Foreskin keratinocyte (primary cell): ENCODE measurements at places on chromosomes 3 and 15.

GRCh38 chr3:16550676-16551341 is 37.3 kb upstream of the RFTN1 start:
- peak; percentile 89 for DNase-seq

DNA sequence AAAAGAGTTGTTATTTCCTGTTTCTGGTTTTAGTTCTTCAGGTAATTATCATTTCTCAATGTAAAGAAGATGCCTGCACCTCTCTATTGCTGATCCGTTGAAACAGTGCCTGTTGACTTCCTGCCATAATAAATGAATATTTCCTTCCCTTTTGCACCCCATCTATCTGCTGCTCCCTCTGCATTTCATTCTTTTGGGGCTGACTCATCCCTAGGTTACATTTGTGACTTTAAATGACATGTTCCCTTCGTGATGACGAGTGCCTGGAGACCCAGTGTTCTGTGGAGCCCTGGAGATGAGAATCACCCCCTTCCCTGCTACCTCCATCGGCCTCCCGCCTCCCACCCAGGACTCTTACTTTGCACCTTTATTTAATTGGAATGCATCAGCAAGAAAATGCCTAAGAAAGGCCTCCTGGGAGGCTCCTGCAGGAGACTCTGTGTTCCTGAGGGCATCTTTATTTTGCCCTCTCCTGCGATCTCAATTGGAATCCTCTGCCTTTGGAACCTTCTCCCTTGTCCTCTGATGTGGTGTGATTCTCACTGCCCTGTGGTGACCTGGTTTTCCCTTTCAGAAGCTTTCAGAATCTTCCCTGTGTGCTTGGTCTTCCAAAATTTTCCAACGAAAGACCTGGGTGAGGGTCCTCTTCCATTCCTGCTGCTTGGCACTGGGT is 13.7 kb downstream of the LRRK1 start:
- no peak for DNase-seq

GRCh38 chr15:50181201-50181968 is 611 bp upstream of the SLC27A2 start:
- DNase-seq: no peak

DNA sequence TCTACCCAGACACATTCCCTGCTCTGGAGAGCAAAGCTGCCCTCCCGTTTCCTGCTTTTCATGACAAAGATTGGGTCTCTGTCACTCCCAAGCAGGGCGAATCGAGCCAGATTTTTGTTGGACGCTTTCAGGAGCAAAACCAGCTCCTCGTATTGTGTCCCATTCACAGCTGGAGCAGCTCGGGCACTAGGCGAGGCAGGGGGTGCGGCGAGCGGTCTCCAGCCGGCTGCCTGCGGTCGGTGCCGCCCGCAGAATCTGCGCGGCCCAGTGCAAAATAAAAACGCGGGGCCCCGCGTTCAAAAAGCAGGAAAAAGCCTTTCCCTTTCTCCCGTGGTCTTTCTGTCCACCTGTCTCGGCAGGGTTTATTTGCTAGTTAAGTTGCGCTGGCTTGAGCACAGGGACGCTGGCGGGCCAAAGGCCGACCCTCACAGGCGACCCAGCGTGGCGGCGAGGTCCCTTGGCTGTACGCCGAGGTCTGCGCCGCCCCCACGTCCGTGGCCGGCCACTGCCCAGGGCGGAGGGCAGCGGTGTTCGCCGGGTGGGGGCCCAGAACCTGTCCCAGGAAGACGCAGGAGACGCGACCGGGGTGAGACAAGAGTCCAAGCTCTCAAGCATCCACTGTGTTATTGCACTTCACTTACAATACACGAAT is 71.2 kb downstream of the CYP19A1 start:
- DNase-seq: no peak

DNA sequence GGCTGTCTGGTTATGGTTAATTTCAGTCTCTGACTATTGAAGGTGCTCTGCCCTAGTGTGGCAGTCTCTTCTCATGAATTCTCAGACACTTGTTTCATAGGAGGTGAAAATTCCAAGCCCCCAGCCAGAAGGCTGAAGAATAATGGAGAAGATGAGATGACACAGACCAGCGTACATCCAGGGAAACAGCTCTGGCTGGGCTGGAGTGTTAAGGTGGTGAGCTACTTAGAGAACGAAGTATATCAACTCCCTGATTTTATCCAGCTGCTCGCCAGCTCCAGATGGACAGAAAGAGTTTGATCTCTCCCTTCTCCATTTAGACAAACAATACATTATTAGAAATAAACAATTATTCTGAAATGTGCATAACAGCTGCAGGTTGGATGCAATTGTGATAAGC is 494.5 kb upstream of the RGMA start:
- DNase-seq: no peak

DNA sequence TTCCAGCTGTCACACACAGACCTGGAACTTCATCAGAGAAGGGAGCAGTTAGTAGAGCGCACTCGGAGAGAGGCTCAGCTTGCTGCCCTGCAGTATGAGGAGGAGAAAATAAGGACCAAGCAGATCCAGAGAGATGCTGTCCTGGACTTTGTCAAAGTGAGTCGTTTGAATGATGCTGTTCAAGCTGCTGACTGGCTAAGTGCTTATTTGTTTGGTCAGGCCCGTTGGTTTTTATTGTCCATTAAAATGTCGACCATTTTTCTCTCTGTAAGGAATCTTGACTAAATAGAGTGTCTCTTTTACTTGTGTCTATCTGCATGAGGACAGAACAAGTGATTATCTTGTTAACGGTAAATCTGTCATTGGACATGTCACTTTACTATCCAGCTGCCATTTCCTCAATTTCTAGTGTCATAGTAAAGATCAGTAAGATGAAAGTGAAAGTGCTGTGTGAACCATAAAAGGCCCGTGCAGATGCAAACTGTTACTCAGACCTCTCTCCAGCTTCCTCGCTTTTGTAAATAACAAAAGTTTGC is 56.9 kb downstream of the LRCH3 start:
- no peak for DNase-seq

- no peak for DNase-seq
Observed at GRCh38 chr15:49115062-49115461, 40.3 kb downstream of the COPS2 start.

- peak; percentile 98 for DNase-seq
Observed at GRCh38 chr3:9175421-9175820, 74.0 kb downstream of the SRGAP3 start.

DNA sequence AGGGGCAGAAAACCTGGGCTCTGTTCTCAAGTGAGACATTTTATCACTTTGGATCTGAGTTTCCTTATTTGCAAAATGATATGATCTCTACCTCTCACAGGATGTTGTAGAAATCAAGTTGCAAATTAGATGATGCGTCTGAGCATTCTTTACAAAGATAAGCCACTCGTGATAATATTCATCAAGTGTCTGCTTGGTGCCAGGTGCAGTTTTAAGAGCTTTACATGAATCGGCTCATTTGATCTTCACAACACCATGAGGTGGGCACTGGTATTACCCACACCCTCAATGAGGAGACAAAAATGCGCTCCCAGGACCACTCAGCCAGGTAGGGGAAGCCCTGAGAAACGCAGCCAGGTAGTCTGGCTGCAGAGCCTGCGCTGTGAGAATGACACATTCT is 59.1 kb upstream of the CA12 start:
- DNase-seq: no peak

GRCh38 chr15:82858932-82859331 is 49.5 kb downstream of the WHAMM start:
- no peak for DNase-seq

- DNase-seq: no peak
Observed at GRCh38 chr3:94544131-94544789, 481.4 kb downstream of the NSUN3 start.

GRCh38 chr3:71310980-71311660 is 272.4 kb downstream of the FOXP1 start:
- DNase-seq: no peak

- no peak for DNase-seq
Observed at GRCh38 chr3:99212969-99213368, 311.5 kb upstream of the DCBLD2 start.

GRCh38 chr3:123102826-123103225 is 36.0 kb downstream of the PDIA5 start:
- DNase-seq: no peak

DNA sequence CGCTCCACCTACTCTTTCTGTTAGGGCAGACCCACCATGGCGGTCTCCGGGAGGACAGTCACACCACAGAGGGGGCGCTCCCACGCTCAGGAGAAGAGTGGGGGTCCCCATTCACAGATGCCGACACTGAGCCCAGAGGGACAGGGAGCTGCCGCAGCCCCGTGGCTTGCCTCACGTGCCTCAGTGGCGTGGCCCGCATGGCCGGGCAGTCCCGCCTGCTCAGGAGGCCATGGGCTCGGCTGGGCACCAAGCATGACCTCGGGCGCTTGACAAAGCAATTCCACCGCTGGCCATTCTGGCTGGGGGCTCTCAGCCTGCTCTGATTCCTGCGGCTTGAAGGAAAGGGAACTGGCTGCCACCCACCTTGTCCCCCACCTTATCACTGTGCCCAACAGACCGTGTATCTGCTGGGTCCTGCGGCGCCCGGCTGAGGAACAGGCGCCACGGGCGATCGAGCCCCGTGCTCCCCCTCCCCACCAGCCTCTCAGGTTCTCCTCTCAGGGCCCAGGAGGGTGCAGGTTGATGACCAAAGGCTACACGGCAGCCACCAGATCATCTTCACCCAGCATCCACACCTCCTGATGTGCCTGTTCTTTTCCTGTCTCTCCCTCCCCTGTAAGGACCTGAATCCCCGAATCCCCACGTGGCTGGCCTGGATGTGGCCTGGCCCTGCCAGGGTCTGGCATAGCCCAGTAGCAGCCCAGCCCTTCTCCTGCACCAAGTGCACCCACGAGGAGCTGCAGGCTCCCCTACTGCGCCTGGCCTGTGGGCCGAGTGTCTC is 20.7 kb downstream of the CYFIP1 start:
- no peak for DNase-seq

GRCh38 chr15:83602021-83602420 is 51.9 kb upstream of the ADAMTSL3 start:
- DNase-seq: peak; percentile 72

GRCh38 chr3:108599677-108600409 is 10.3 kb downstream of the DZIP3 start:
- DNase-seq: no peak

- no peak for DNase-seq
Observed at GRCh38 chr15:48859426-48859825, 18.5 kb upstream of the EID1 start.

GRCh38 chr3:55330355-55330754 is 156.8 kb downstream of the WNT5A start:
- DNase-seq: peak; percentile 47

GRCh38 chr3:84008623-84009022 is 950.2 kb upstream of the CADM2 start:
- peak; percentile 43 for DNase-seq

GRCh38 chr3:104040896-104041295 is 1325.8 kb upstream of the ALCAM start:
- no peak for DNase-seq

DNA sequence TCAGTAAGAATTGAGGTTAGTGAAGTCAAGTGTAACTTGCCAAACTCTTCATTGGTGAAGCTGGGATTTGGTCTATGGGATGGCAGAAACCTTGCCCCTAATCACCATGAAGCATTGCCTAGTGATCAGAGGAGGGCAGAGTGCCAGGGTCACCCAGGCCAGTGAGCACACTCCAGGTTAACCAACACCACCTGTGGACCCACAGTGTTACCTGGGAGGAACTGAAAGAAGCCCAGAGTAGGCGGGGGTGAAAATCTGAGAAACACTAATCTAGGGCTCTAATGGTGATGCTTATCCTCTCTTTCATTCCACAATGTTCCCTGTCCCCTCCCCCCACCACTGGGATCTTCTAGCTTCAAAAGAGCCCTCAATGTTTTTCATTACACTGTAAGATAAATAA is 372.8 kb downstream of the CTNNB1 start:
- no peak for DNase-seq

DNA sequence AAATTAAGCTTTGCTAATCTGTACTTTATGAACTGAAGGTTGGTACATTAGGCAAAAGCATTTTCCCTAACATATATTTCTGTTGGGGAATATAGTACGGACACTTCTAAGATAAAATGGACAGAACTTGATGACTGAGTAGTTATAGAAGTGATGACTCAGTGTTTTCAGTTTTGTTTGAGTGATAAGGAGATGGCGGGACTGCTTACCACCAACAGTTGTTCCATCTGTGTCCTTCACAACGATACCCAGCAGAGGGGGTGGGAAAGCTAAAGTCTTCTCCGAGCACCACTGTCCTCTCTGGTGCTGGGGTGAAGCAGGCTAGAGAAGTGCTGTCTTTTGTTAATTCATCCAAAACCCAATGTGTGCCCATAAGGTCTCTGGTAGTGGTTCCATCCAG is 195.8 kb downstream of the CD47 start:
- DNase-seq: no peak

GRCh38 chr3:141465221-141465620 is 21.6 kb upstream of the RASA2 start:
- DNase-seq: no peak

- peak; percentile 43 for DNase-seq
Observed at GRCh38 chr3:59006634-59007517, 42.9 kb downstream of the CFAP20DC start.

- no peak for DNase-seq
Observed at GRCh38 chr15:62853841-62854225, 188.7 kb upstream of the TPM1 start.

- no peak for DNase-seq
Observed at GRCh38 chr3:147418808-147419701, 9.9 kb downstream of the ZIC1 start.

DNA sequence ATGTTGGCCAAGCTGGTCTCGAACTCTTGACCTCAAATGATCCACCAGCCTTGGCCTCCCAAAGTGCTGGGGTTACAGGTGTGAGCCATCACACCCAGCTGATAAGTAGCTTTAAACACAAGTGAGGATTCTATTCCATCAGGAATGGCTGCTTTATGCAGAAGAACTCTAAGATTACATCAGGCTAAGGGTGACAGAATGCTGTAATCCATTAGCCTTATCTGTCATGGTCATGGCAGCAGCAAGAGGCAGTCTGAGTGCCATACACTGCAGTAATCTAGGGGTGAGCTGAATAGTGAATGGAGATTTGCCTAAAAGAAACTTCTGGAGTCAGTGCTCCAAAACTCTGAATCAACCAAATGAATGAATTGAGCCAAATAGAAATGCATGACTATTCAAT is 39.6 kb downstream of the LIPC start:
- DNase-seq: peak; percentile 31

- DNase-seq: no peak
Observed at GRCh38 chr15:29095746-29096145, 173.9 kb downstream of the NSMCE3 start.

DNA sequence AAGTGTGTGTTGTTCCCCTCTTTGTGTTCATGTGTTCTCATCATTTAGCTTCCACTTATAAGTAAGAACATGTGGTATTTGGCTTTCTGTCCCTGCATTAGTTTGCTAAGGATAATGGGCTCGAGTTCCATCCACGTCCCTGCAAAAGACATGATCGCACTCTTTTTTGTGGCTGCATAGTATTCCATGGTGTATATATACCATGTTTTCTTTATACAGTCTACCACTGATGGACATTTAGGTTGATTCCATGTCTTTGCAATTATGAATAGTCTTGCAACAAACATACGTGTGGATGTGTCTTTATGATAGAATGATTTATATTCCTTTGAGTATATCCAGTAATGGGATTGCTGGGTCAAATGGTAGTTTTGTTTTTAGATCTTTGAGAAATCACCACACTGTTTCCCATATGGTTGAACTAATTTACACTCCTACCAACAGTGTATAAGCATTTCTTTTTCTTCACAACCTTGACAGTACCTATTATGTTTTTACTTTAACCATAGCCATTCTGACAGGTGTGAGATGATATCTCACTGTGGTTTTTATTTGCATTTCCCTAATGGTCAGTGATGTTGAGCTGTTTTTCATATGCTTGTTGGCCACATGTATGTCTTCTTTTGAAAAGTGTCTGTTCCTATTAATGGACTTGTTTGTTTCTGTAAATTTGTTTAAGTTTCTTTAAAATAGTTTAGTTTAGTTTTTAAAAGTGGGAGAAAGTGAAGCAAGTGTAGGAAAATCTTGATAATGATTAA is 21.9 kb upstream of the SLC30A4 start:
- DNase-seq: no peak
